ENCODE measurements at places on chromosomes 16 and 17. TPM values are rescaled to one million over a fixed set of nuclear protein-coding genes. Genes with fewer than 3 reads are reported as not detected.

The CETP gene
- total RNA-seq, result not detected

The CCL4L2 gene
- not detected for total RNA-seq

- DNase-seq, result no peak
These were observed 1.3 kb downstream of the ATP5MC1 start for GRCh38 chr17:48893646-48894508.

GRCh38 chr16:56603589-56603988, 4.8 kb upstream of the MT2A start:
- DNase-seq, result peak; percentile 53

GRCh38 chr17:76004750-76005262, 4.2 kb downstream of the CDK3 start:
- DNase-seq, result peak; percentile 58

DNA sequence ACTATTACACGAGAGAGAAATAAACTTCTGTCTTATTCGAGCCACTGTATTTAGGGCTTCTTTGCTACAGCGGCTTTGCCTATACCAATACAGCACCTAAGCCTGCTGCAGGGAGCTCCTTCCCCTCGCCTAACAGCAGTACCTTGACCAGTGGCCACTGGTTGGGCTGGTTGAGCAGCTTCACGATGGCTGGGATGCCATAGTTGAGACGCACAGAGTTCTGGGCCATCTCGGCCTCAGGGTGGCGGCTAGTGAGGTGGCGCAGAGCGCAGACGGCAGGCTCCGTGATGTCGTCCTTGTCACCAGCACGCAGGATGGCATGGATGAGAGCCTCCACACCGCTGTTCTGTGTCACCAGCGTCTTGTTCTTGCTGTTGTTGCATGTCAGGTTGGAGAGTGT, 23.7 kb downstream of the JUP start:
- DNase-seq, result no peak

DNA sequence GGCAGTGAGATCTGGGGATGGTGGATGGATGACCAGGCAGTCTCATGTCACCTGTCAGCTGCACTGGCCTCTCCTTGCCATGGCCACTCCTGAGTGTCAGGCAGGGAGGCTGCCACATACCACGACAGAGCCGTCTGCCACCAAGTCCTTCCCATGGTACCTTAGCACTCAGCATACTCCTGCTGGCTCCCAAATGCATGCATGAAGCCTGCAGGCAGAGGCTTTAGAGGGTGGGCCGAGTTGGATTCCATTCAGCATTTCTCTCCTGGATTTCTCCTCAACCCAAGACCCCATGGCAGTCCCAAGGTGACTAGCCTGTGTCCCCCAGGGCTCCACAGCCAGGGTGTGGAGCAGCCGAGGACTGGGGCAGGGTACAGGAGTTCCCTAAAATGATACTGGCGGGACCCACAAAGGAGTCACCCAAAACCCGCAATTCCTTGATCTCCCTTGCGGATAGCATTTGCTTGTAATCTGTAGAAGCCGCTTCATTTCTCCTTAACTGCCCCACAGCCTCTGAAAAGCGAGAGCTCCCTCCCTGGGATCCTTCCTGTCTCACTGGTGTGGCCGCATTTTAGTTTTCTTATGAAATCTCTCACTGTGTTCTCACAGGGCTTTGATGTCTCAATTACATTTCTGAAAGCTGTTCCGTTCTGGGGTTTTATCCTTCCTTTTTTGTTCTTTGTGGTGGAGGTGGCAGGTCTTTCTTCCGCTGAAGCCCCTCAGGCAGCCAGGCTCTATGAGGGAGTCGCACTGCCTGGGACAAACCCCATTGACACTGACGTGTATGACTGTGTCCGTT, 141.4 kb downstream of the SOCS1 start:
- DNase-seq, result no peak

DNA sequence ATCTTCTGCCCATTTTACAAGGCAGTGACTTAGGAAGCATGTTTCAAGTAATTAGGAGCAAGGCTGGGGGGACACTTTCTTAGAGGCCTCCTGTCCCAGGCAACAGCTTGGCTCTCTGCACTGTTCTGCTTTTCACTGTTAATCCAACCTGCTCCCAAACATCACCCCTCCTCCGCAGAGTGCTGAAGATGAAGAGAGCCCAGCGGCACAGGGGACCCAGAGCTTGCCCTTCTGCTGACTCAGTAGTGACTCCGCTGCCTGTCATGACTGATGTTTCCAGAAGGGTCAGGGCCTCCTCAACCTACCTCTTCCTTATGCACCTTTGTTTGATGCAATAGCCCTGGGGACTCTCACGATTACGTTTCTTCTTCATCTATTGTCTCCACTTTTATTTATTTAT, 38.9 kb upstream of the NDRG4 start:
- no peak for DNase-seq

DNA sequence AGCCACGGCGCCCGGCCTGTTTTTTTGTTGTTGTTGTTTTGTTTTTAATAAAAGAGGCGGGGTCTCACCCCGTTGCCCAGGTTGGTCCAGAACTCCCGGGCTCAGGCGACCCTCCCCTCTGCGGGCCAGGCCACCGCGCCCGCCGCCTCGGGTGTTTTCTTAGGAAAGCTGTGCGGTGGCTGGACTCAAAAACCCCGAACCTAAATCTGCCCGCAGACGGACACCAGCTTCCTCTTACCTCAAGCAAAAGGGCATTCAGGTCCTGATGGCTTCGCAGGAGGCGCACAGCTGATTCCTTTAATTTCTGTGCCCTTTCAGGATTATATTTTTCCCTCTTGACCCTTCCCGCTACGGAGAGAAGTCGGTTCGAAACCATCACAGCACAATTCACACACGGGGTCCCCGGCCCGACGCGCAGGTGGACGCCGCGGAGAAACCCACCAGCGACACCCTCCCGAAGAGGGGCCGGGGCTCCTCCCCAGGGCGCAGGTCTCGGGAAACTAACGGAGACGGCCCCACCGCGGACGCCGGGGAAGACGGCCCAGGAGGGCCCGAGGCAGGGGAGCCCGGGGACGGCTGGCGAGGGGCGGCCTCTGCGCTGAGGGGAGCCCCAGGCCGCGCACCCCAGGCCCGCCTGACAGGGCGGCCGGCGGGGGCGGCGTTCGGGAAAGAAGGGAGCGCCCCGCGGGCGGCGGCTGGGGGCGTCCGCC, 653 bp downstream of the FANCA start:
- no peak for DNase-seq
